ENCODE measurements at places on chromosomes 3 and 15.

GRCh38 chr3:133895208-133896001, at the start of gene RAB6B:
Gene RAB6B, minus strand, starts transcription at chr3:133895882. Its CDS starts 416 bp downstream, at chr3:133895466.
- DNase-seq = peak; percentile 61

GRCh38 chr3:38579551-38580449, 69.7 kb downstream of the SCN5A start:
- DNase-seq = no peak

DNA sequence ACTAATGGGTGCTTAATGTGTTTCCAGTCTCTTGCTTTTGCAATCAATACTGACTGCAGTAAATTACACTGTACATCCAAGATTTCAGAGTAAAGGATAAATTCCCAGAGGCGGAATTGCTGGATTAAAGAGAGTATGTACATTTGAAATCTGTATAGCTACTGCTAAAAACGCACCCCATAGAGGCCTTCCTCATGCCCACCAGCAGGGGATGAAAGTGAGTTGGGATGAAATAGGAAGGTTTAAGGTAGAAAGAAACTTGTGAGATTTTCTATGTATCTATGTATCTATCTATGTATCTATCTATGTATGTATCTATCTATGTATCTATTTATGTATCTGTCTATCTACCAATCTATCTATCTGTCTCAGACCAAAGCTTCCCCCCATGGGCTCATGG, 28.4 kb downstream of the TMEM44 start:
- no peak for DNase-seq

DNA sequence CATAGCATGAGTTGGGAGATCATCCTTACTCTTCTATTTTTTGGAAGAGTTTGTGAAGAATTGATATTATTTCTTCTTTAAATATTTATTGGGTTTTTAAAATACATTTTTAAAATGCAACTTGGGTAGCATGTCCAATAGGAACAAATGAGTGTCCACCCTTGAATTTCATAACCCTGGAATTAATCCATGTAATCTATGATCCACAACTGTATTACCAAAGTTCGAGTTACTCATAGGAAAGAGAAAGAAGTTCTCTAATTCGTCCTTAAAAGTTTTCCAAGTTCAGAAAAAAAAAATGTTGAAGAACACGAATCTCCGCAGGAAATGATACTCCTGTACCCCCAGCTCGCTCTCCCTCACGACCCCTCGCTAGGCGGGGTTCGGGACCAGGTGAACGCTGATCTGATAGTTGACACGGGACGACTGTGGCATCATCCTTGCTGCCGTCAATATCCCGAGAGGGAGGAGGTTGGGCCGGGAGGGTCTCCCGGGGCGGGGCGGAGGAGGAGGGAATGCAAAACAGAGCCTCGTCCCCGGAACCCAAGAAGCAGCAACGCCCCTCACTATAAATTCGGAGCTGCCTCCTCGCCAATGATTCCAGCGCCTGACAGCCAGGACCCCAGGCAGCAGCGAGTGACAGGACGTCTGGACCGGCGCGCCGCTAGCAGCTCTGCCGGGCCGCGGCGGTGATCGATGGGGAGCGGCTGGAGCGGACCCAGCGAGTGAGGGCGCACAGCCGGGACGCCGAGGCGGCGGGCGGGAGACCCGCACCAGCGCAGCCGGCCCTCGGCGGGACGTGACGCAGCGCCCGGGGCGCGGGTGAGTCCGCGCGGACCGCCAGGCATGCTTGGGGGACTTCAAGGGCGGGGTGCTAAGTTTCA, at the start of gene AGTR1:
Gene AGTR1 (plus strand): TSS at position 598 of the 884 bp plus-strand sequence. CDS start 43,133 bp downstream, outside the sequence.
- peak; percentile 68 for DNase-seq

DNA sequence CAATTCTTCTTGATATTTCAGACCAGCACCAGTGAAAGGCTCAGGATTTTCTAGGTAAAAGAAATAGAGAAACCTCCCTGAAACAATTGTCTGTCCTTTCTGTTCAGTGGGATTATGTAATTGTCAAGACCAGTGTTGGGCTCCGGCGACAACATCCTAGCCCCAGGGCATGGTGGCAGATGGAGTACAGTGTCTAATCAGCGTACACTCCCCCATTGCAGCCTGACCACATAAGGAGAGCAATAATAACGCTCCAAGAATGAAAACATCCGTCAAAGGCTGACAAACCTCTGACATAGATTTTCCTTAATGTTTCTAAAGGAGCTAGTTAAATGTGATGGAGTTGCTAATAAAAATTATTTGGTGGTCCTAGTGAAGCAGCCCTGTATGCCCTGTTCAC, 144.6 kb downstream of the EBLN2 start:
- no peak for DNase-seq

GRCh38 chr3:111414531-111414930, 127.5 kb upstream of the CD96 start:
- DNase-seq = no peak

DNA sequence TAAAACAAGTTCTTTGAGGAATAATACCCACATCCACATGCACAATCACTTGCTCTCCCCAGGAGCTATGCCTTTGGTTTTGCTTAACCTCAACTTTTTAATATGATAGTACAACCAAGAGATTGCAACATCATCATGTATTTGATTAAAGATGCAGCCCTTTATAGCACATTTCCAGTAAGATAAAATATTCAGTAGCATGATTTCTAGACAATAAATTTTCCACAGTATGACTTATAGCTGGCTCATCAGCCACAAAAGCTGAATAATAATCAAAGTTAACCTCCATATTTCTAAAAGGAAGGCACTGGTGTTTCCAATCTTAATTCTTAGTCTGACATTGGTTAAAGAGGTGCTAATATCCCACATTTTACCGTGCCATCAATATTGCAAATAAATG, 622.5 kb downstream of the TBL1XR1 start:
- no peak for DNase-seq

DNA sequence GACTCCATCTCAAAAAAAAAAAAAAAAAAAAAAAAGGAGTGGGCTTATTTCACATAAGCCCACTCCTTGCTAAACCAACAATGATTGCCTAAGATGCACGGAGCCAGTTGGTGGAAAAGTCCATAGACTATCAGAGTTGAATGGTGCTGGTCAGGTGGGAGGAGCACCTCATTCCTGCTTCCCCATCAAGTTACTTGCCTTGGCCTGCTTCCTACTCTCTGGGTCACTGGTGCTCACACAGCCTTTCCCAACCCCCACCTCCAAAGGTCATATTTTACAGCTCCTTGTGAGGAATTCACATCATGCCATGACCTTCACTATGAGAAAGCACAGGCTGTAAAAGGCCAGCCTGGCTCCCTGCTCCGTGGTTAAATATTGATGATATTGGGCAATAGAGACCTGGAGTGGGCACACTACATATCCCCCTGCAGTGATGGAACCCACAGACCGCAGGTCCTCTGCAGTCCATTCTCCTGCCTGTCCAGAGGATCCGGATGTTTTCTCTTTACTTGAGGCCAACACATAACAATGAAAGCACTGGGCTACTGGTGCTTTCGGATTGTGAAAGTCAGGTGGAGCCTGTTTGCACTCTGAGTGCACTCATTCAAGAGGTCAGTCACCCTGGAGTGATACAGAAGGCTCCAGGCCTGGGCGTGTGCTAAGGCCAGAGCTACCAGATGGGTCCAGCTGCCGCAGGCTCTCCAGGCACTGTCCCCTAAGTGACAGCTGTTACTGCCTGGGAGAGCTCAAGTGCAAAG, at the start of gene SLC51B:
Gene SLC51B (plus strand): TSS at position 664 of the 758 bp plus-strand sequence. CDS start 4,618 bp downstream, outside the sequence.
- no peak for DNase-seq

DNA sequence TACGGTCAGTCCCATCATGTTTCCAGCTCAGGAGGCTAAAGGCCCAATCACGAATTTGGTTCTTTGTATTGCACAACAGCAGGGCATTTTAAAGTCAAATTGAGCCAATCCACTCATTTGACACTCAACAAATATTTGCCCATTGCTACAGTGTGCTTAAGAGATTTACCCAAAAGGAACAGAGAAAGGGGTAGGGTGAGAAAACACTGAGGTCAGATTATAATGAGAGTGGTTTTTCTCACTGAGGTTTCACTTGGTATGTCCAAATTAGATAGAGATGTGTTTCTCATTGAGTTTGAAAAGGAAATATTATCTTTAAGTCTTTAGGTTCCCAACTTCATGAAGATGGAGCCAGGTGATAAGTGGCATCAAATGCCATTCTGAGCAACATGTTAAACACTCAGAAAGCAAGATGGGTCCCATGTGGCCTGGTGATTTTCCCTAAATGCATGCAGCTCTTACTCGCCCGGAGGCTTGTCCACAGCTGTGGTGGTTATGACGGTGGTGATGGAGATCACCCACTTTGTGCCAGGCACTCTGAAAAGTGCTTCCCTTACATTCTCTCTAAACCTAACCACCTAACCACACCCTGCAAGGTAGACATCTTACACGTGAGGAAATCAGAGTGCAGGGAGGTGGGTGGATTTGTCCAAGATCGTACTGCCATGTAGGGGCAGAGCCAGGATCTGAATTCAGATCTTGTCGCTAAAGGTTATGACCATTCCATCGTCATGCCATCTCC, 31.2 kb upstream of the USP3 start:
- no peak for DNase-seq

DNA sequence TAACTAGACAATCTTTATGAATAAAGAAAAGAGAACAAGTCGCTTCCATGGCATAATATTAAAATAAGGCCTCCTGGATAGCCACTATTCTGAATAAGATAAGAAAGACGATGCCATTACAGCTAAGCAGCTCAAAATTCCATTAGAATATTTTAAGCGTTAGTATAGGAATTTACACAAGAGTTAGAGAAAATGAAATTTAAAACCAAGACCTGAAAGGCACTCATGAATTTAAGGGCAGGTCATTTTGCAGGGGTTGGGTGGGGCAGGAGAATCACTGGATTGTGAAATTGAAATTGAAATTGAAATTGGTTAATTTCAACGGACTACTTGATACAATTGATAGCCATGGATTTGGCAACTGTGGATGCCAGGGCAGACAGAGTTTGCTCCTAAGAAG, 91.8 kb upstream of the GOLGA8J start:
- no peak for DNase-seq

DNA sequence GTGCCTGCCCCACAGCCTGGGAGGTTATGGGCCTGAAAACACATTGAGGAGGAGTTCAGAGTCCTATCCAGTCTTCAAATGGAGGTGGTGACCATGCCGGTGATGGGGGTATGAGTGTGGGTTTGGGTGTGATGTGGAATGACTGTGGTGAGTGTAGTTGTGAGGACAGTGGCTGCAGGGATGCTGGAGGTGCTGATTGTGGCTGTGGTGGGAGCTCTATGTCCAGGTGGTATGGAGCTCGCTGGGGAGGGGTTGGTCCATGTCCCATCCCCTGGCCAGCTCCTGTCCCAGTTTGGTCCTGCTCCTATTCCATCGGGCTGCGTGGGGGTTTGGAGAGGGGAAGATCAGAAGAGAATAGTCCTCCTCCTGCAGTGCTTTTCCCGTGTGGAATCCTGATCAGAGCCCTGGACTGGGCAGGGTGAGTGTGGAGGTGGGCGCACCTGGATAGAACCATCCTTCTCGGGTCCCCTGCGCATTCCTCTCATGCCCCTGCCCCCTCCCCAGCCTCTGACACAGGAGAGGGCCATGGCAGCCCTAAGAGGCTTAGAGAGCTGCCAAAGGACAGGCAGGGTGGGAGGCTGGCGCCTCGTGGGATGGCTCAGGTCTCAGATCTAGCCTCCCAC, 23.0 kb upstream of the GOLGA6C start:
- no peak for DNase-seq

DNA sequence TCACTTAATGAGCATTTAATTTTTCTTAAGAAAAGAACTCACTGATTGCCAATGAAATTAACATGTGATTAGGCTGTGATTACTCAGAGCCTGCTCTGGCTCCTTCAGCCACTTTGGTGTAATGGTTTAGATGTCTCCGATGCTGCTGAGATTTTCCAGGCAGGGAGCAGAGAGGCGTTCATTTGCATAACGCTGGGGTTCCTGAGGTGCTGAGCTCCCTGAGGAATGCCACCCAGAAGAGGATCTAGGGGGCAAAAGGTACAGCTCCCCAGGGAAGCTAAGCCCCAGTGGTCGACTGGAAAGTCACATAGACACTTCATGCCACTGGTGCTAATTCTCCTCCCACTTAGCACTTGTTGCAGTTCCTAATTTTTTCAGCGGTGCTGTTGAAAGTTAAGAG, 119.5 kb downstream of the USP13 start:
- DNase-seq = no peak

- no peak for DNase-seq
Measured at GRCh38 chr3:194158942-194159439, 23.0 kb downstream of the HES1 start.

GRCh38 chr3:136067211-136067610, 101.7 kb downstream of the PPP2R3A start:
- no peak for DNase-seq

GRCh38 chr15:75454471-75455378, 3.2 kb upstream of the SIN3A start:
- DNase-seq = peak; percentile 69

- no peak for DNase-seq
Measured at GRCh38 chr3:69698728-69699127, 40.5 kb upstream of the MITF start.

- no peak for DNase-seq
Measured at GRCh38 chr3:60992395-60992794, 258.9 kb downstream of the FHIT start.

DNA sequence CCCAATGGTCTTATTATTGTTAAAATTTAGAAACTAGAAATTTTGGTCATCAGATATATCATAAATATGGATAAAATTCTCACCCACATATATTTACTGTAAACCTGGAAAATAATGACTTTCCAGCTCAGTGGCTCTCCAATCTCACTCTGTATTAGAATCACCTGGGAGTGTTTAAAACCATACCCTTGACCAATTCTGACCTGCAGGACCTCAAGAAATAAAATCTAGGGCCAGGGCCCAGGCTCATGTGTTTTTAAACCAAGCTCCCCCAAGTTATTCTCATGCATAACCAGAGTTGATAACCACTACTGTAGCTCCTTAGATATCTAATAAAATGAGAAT, 372.1 kb downstream of the SHQ1 start:
- DNase-seq = no peak

- DNase-seq = no peak
Measured at GRCh38 chr15:66126031-66126441, 127.5 kb downstream of the MEGF11 start.

DNA sequence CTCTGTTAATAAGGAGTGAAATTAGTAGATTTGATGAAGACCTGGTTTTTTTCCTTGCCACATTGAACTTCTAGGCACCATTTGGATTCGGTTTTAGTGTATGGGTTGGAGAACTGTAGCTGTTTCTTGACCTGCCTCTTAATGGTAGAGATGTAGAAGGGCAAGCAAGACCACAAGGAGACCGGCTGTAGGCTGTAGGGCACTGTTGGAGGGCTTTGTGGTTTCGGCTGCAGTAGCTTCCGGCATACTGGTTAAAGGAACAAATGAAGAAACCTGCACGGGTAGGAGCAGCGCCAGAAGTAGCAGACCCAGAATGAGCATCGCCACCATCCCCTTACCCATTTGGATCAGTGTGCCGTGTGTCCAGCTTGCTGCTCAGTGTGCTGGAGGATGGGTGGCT, 7.9 kb downstream of the PCLAF start:
- DNase-seq = no peak

Data from neuronal stem cell (in vitro differentiated cells).